ENCODE measurements at places on chromosomes 12 and 14.

GRCh38 chr12:94889445-94890210 is 113.9 kb downstream of the NDUFA12 start:
- H3K36me3 ChIP-seq: no peaks in the 10 kb centered on the region
- no peak for DNase-seq
- no peaks in the 10 kb centered on the region for H3K27me3 ChIP-seq
- no peak overlapping the region for H3K27ac ChIP-seq
- no peaks in the 10 kb centered on the region for H3K4me1 ChIP-seq

GRCh38 chr12:26668847-26669246 is 164.1 kb downstream of the ITPR2 start:
- no peaks in the 10 kb centered on the region for H3K27me3 ChIP-seq
- H3K36me3 ChIP-seq: no peaks in the 10 kb centered on the region
- H3K4me1 ChIP-seq: no peaks in the 10 kb centered on the region
- no peak overlapping the region for H3K4me3 ChIP-seq
- no peak for DNase-seq
- no peak overlapping the region for H3K27ac ChIP-seq

- H3K4me3 ChIP-seq: peak overlapping the region; percentile 81
- H3K27me3 ChIP-seq: no peaks in the 10 kb centered on the region
- peak; percentile 97 for DNase-seq
- H3K27ac ChIP-seq: peak overlapping the region; percentile 37
These were observed 2.4 kb downstream of the E2F7 start for GRCh38 chr12:77062846-77063461.

GRCh38 chr14:75401361-75401760 is 26.5 kb upstream of the JDP2 start:
- H3K4me1 ChIP-seq: no peaks in the 10 kb centered on the region
- peaks cover 10% of the 10 kb centered on the region for H3K27me3 ChIP-seq
- no peak overlapping the region for H3K4me3 ChIP-seq
- peak; percentile 33 for DNase-seq
- H3K27ac ChIP-seq: no peak overlapping the region

DNA sequence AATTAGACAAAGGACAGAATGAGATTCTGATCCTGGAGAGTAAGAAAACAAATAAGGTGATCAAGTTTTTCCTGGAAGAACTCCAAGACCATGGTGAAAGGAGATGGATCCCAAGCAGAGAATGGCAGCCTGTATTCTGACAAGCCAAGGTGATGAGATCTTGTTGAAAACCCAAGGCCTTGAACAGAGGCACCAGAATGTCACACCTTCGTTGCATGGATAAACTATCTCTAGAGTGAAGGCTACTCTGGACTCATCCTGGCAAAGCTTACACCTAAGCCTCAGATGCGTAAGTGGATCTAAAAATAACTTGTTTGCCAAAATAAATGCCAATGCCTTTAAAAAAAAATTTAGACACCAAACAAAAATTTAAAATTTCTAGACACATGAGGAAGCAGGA is 605.9 kb downstream of the ETNK1 start:
- H3K27me3 ChIP-seq: no peaks in the 10 kb centered on the region
- no peak for DNase-seq
- H3K4me3 ChIP-seq: no peak overlapping the region
- no peak overlapping the region for H3K27ac ChIP-seq
- no peaks in the 10 kb centered on the region for H3K36me3 ChIP-seq
- H3K4me1 ChIP-seq: no peaks in the 10 kb centered on the region

DNA sequence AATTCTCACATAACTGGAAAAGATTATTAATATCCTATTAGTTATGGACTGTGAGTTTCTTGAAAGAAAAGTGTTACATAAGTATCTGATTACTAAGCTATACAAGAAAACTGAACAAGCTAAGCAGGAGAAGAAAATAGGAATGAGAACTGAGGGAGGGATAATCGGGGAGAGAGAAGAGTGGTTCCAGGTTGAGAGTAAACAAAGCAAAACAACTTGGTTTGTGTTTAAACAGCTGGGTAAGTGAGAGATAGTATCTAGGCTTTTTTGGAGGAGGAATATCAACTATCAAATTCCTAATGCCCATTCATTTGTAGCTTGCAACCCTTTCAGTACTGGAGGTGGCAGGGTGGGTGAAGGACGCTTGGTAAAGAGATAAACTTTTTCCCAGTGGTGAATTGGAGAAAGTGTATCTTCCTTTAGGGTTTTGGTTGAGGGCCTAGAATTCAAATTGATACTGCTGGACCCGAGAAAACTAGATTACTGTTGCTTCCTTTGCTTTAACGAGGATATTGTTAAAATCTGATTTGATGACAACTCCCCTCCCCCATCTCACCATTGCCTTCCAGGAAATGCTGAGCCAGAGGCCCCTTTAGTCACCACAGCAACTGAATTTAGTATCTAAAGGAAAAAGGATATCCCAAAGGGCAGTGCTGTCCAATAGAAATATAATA is 2.0 kb upstream of the SLC2A3 start:
- peaks cover 1% of the 10 kb centered on the region for H3K36me3 ChIP-seq
- DNase-seq: peak; percentile 42

GRCh38 chr12:76020731-76021672 is 10.6 kb downstream of the PHLDA1 start:
- peak; percentile 99 for DNase-seq
- H3K27me3 ChIP-seq: no peaks in the 10 kb centered on the region
- peak overlapping the region; percentile 76 for H3K27ac ChIP-seq
- no peaks in the 10 kb centered on the region for H3K36me3 ChIP-seq

DNA sequence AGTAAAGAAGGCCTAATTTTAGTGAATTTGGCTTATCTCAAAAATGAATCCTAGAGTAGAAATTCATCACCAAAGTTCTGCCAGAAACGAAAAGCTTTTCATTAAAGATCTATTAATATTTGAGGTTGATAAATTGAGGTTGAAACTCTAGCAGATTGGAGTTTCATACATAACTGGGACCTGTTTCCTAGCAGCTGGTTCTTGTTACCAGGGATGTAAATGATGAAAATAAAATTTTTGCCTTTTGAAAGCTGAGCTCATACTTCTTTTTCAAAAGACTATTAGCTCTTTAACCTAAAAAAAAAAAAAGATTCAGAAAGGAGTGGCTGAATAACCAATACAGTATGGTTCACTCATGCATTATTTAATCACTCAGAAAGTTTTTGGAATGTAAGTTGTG is 98.3 kb downstream of the PTGER2 start:
- no peak overlapping the region for H3K4me3 ChIP-seq
- no peaks in the 10 kb centered on the region for H3K36me3 ChIP-seq
- no peak for DNase-seq

GRCh38 chr12:19627719-19628118 is 188.4 kb downstream of the AEBP2 start:
- H3K4me3 ChIP-seq: no peak overlapping the region
- H3K4me1 ChIP-seq: no peaks in the 10 kb centered on the region
- no peak overlapping the region for H3K27ac ChIP-seq

GRCh38 chr14:50726372-50727107 is 58.4 kb upstream of the SAV1 start:
- DNase-seq: peak; percentile 91
- peak overlapping the region; percentile 48 for H3K27ac ChIP-seq
- H3K36me3 ChIP-seq: peaks cover 5% of the 10 kb centered on the region
- peaks cover 10% of the 10 kb centered on the region for H3K4me1 ChIP-seq

- H3K27me3 ChIP-seq: no peaks in the 10 kb centered on the region
- no peak overlapping the region for H3K4me3 ChIP-seq
- no peak for DNase-seq
- no peaks in the 10 kb centered on the region for H3K4me1 ChIP-seq
- H3K27ac ChIP-seq: no peak overlapping the region
These were observed 42.2 kb downstream of the SMUG1 start for GRCh38 chr12:54146506-54147145.

- H3K36me3 ChIP-seq: peaks cover 50% of the 10 kb centered on the region
- H3K27ac ChIP-seq: peak overlapping the region; percentile 81
- peaks cover 19% of the 10 kb centered on the region for H3K4me1 ChIP-seq
- H3K27me3 ChIP-seq: no peaks in the 10 kb centered on the region
- no peak for DNase-seq
- no peak overlapping the region for H3K4me3 ChIP-seq
These were observed 19.2 kb downstream of the XRCC3 start for GRCh38 chr14:103696070-103696402.

GRCh38 chr12:785706-786105 is 33.3 kb downstream of the WNK1 start:
- peaks cover 3% of the 10 kb centered on the region for H3K4me1 ChIP-seq
- no peaks in the 10 kb centered on the region for H3K27me3 ChIP-seq
- DNase-seq: no peak
- no peak overlapping the region for H3K27ac ChIP-seq

GRCh38 chr12:99133401-99133800 is 488.3 kb downstream of the APAF1 start:
- no peaks in the 10 kb centered on the region for H3K4me1 ChIP-seq
- H3K4me3 ChIP-seq: no peak overlapping the region
- H3K27ac ChIP-seq: no peak overlapping the region
- DNase-seq: peak; percentile 27
- H3K36me3 ChIP-seq: no peaks in the 10 kb centered on the region
- no peaks in the 10 kb centered on the region for H3K27me3 ChIP-seq

DNA sequence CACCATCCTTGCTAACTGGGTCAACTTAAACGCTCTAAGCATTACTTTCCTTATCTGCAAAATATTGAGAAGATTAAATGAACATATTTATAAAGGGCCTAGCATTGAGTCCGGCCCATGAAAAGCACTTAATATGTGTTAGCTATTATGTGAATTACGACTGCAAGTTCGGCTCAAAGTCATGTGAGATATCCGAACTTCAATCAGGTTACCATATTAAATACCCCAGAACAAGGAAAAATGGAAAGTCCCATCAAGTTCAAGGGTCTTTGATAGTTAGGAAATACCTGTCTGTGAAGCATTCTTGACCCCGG is 487 bp upstream of the NRDE2 start:
- H3K27me3 ChIP-seq: no peaks in the 10 kb centered on the region
- peak overlapping the region; percentile 62 for H3K4me3 ChIP-seq
- no peak for DNase-seq
- no peak overlapping the region for H3K27ac ChIP-seq
- H3K4me1 ChIP-seq: peaks cover 3% of the 10 kb centered on the region

Measured in fibroblast of lung (primary cell).